ENCODE measurements at places on chromosomes 4 and X.

- no peak for DNase-seq
Measured at GRCh38 chr4:154466336-154466735, 25.3 kb downstream of the DCHS2 start.

GRCh38 chrX:16658284-16658683 lies 8.3 kb downstream of the S100G start:
- DNase-seq, result no peak

- DNase-seq, result no peak
Measured at GRCh38 chr4:16056681-16057385, 27.0 kb downstream of the PROM1 start.

GRCh38 chr4:122776916-122777315 lies 44.4 kb downstream of the BBS12 start:
- DNase-seq, result no peak

GRCh38 chr4:77264826-77265225 lies 107.8 kb downstream of the CCNG2 start:
- no peak for DNase-seq

- DNase-seq, result no peak
Measured at GRCh38 chr4:86946868-86947500, 12.2 kb downstream of the AFF1 start.
